ENCODE measurements at places on chromosomes 11 and 22.

- peak; percentile 36 for DNase-seq
These were observed 4.4 kb downstream of the ALX4 start for GRCh38 chr11:44305470-44306051.

DNA sequence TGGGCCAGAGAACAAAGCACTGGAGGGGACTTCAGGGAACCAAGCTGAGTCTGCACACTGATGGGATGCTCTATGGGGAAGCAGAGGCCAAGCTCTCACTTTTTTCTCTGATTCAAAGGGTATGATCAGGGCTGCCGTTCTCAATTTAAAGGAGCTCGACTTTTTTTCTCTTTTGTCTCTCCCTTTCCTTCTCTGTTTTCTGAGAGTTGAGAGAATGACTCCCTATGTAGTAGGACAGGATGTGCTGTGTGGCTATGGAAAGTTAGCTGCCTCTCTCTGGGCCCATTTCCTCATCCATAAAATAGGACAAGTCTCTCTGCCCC lies 7.9 kb downstream of the ADORA2A start:
- DNase-seq: no peak

- no peak for DNase-seq
These were observed 56.0 kb downstream of the ACER3 start for GRCh38 chr11:76916712-76917111.

DNA sequence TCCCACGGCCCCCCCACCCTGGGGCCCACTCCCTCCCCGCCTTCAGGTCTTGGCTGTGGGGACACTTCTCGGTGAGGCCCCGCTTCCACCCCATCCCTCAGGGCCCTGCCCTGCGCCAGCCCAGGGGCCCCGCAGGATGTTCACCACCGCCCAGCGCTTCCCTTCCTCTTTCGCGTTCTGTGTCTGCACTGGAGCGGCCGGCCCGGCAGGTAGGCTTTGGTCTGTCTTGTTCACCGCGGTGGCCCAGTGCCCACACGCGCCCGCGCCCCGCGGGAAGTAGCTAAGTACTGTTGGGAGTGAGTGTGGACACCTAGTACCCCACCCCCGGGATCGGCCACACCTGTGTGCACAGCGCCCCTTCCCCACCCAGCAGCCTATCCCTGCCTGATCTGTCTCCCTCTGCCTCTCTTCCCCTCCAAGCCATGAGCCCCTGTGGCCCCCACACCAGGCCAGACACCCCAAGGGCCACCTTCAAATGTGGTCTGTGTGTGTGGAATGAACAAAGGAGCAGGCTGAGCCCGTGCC lies 85.4 kb downstream of the WNT7B start:
- DNase-seq: no peak

DNA sequence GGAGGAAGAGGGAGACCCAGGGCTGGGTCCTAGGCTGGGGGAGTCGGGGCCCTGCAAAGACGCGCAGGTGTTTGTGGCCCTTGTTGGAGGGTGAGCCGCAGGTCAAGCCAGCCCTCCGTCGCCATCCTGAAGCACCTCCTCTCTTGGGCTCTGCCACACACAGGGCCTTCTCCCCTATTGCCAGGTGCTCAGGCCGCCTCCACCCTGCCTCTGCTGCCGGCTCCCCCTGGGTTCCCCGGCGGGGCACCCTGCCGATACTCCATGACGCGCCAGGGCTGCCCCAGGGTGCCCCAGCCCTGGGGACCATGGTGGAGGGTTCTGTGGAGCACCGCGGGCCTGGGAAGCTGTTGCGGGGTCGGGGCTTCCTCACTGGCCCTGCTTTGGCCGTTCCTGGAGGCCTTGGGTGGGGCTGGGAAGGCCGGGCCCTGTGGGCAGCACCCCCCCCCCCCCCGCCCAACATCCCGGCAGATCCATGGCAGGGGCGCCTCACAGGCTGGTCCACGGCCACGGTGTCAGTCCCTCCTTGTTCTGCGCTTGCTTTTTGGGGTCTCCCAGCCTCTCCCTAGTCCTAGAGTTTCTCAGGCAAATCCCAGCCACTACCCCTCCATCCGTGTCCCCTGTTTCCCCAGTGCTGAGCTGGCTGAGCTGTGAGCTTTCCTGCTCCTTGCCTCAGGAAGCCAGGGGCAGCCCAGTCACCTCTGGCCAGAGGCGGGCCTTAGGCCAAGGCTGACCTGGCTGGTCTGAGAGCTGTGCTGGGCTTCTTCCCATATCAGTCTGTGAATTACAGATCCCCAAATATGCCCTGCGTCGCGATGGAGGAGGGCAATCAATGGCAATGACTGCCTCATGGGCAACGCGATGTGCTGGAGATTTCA lies 2.3 kb upstream of the ADORA2A start:
- DNase-seq: no peak

DNA sequence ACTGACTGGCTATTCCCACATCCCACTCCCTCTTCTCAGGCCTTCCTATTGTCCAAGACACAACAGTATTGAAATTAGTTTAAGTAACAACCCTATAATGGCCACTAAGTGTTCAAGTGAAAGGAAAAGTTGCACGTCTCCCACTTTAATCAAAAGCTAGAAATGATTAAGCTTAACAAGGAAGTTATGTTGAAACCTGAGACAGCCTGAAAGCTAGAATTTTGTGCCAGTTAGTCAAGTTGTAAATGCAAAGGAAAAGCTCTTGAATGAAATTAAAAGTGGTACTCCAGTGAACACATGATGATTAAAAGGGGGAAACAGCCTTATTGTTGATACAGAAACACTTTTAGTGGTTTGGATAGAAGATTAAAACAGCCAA lies 332.7 kb downstream of the CASP12 start:
- DNase-seq: peak; percentile 14

- no peak for DNase-seq
These were observed 34.6 kb upstream of the TMEM123 start for GRCh38 chr11:102487214-102487613.

GRCh38 chr11:35859301-35859700 lies 84.6 kb upstream of the LDLRAD3 start:
- DNase-seq: no peak

GRCh38 chr22:31929167-31929930 lies 15.0 kb upstream of the YWHAH start:
- DNase-seq: no peak

GRCh38 chr22:37740455-37741311 lies 43.8 kb downstream of the TRIOBP start:
- no peak for DNase-seq

GRCh38 chr11:96234866-96235441 lies 108.0 kb downstream of the MAML2 start:
- DNase-seq: no peak

GRCh38 chr22:16953206-16954059 lies 54.6 kb downstream of the GAB4 start:
- no peak for DNase-seq

- DNase-seq: no peak
These were observed 293.2 kb downstream of the NTM start for GRCh38 chr11:131663405-131664200.

GRCh38 chr11:122163053-122163819 lies 47.2 kb upstream of the BLID start:
- DNase-seq: no peak

DNA sequence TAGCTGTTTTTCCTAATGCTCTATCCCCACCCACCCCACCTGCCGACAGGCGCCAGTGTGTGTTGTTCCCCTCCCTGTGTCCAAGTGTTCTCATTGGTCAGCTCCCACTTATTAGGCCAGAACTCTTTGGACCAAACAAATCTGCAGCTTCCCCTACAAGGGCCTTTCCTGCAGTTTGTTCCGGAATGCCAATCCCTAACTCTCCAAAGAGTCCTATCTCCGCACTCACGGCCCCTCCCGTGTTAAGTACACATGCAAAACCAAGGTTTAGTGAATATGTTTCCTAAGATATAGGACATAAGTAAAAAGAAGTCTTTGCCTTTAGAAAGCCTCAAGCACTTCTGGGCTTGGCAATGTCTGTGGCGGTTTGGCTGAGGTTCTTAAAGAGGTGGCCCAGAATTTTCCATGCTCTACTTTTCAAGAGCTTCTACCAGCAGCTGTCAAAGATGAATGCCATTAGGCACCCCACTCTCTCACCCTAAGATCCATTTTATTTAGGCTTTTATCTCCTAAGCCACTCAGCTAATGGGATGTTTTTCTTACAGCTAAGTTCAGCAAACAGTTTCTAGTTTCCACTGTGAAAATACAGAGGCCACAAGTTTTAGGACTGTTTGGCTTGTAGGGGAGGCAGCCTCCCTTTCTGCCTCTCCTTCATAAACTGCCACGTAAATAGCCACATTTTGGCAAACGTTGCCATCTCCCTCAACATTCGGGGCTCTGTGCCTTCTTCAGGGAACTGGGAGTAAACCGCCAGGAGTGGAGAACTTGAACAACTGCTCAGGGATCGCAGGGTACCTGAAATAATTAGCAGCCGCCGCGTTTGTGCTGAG lies 1.6 kb downstream of the CD59 start:
- no peak for DNase-seq

DNA sequence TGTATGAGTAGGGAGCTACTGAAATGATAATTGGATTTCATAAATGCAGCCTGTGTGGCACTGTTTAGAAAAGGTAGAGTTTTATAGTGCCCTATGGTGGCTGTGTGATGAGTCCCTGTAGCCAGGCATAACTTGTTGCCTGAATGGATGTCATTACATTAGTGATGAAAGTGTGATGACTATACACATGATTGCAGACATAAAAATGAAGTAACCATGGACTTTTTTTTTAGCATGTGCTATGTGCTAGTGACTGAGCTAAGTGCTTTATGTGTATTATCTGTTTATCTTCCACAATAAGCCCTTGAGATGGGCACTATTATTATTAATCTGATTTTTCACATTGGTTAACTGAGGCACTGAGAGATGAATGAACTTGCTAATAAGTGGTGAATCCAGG lies 13.5 kb upstream of the GRAMD1B start:
- DNase-seq: no peak

DNA sequence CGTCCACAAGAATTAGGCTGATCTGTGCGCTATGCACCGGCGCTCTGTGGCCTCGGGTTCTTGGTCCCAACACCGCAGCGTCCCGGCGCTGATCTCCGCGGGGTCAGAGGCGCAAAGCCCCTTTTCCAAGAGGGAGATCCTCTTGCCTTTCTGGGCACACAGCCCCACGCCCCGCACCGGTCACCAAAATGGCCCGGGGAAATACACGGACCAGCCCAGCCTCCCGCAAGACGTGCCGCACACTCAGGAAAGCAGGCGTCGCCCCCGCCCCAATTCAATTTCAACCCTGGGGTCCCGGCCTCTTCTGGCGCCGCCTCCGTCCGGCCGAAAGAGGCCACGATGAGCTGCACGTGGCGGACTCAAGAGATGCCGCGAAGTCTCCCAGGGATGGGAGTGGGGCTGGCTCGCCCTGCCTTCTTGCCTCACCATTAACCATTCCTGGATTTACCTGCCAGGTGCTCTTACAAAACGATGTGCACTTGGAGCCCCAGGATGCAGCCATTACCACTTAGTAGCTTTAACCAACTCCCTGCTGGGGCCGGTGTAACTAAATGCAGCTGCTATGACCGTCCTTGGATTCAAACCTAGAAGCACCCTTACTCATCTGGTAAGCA lies 10.5 kb downstream of the PIWIL3 start:
- no peak for DNase-seq

GRCh38 chr22:35552196-35552842 lies 11.7 kb downstream of the RASD2 start:
- peak; percentile 81 for DNase-seq

GRCh38 chr22:44493206-44493605 lies 4.8 kb downstream of the RTL6 start:
- no peak for DNase-seq

- DNase-seq: no peak
These were observed 66.2 kb upstream of the CSNK1E start for GRCh38 chr22:38383417-38383816.

DNA sequence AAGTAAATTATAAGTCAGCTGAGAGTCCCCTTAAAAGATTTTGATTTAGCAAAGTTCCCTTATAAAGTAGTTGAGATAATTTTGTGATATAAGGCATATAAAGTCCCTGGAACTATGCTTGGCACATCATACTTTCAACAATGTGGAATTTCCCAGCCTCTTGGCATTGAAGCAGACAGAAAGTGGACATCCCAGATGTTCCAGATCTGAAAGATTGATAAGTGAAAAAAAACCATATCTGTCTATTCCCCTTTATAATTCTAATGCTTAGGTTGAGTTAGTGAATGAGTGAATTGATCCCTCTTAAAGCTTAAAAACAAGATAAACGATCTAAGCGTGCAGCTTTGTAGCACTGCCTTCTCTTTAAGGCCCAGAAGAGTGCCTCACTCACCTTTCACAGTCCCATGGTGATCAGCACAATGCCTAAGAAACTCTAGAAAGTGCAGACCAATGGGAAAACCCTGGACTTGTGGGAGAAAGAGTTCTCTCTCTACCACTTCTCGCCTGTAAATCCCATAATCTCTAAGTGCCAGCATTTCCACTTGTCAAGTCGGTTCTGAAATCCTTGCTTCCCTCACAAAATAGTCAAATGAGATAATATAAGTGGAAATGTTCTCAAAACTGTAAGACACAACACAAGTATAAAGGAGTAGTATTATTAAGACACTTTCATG lies 17.8 kb downstream of the FIBIN start:
- DNase-seq: no peak

DNA sequence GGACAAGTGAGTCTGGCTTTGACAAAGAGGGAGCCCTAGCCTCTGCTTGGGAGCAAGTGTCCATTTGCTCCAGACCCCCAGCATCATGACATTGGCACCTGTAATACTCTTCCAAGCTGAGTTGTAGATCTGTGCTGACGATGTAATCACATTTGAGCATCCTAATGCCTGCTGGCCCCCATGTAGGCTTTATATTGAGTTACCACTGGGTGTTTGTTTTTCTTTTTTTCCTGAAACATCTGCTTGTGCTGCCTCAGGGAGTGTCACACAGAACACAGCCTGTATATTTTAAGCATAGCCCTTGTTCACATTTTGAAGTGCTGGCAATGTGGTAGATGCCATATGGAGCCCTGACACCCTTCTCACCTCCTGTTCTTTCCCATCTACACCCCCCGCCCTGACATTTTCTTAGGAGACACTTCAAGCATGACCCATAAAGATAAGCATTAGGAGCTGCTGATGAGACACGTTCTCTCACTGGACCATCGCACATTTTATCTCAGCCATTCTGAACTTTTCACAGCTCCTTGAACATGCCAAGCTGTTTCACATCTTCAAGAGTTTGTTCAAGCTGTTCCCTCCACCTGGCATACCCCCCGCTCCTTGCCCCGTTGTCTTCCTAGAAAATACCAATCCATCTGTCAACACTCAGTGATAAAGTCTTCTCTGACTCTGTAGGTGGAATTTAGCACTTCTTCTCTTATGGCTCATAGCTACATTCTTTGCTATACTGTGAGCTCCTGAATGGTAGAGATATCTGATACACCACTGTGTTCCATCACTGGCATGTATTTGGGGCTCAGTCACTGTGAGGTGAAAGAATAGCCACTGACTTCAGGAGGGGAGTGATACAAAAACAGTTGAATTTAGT lies 128.7 kb downstream of the TRIM44 start:
- no peak for DNase-seq

DNA sequence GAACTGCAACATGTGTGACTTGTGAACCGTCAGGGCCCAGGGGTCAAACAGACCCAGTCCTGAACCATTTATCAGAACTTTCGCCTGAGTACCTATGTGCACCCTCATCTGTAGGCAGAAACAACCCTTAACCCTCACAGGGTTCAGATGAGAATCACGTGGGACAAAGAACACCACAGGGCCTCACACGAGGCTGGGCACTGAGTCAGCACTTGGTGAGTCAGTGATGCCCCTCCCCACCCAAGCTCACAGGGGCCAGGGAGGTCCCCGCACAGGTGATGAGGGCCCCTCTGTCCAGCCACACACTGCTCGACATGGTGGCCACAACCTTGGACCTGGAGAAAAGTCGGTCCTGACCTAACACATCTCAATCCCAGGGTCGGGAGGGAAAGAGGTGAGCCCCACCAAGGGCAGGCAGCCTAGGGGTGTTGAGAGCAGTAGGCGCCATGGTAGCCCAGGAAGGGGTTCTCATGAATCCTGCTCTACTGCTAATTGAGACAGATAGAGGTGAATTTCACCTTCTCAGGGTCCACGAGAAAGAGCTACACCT lies 176.4 kb downstream of the SHANK2 start:
- no peak for DNase-seq

All from activated CD4-positive, alpha-beta T cell treated with anti-CD3 and anti-CD28 coated beads, Interleukin-2, Interleukin-6, amounts not matched to agents 100 ng/mL and 50 ng/mL, durations not matched to agents 16 hours and 8 hours (primary cell).